Activated T-helper 1 cell treated with anti-CD3 and anti-CD28 coated beads, Interleukin-12 subunit alpha, Interleukin-12 subunit beta, Interleukin-2, Interleukin-4 antibody, amounts not matched to agents 30 ng/mL and 10 ng/mL and 1 ng/mL, durations not matched to agents 14 hours and 24 hours and 36 hours (primary cell): ENCODE measurements at places on chromosomes 1 and 21.

DNA sequence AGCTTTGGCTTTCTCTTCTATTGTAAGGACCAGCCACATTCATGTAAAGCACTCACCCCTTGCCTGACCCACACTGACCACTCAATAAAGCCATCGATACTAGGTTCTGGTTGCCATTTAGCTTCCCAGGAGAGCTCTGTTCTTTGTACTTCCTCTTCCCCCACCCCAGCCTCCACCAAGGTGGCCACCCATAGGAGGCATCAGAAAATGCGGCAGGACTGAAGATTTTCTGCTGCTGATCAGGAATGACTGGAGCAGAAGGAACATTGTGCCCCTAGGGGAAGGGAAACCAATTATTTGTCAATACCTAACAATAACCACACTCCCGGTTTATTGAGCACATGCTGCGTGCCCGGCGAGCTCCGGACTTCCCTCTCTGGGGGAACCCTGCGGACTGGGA is 5.2 kb upstream of the SMIM12 start:
- no peak for DNase-seq

DNA sequence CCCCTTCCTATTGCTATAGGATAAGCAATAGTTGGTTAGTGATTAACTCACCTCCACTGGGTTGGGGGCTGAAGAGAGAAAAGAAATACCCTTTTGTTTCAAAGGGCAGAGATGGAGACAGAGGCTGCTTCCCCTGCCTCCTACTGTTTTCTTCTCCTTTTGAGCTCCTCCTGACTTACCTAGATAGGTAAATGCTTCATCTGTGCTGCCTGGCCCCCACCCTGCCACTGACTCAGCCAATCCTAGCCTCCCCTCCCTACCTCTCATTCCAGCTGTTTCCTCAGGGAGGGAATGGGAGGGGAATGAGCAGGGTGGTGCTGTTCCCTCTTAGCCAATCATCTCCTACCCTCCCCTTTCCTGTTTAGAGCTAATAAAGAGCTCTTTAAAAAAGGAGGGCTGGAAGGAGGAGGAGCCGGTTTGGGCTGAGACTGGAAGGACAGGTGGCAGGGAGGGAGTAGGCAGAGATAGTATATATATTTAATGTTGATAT is at the start of gene C1orf116:
Gene C1orf116 (minus strand): TSS at position 229 of the 490 bp plus-strand sequence. CDS start 5,158 bp downstream, outside the sequence.
- no peak for DNase-seq

- DNase-seq: no peak
These were observed 38.9 kb upstream of the ZBTB18 start for GRCh38 chr1:244012202-244012601.

DNA sequence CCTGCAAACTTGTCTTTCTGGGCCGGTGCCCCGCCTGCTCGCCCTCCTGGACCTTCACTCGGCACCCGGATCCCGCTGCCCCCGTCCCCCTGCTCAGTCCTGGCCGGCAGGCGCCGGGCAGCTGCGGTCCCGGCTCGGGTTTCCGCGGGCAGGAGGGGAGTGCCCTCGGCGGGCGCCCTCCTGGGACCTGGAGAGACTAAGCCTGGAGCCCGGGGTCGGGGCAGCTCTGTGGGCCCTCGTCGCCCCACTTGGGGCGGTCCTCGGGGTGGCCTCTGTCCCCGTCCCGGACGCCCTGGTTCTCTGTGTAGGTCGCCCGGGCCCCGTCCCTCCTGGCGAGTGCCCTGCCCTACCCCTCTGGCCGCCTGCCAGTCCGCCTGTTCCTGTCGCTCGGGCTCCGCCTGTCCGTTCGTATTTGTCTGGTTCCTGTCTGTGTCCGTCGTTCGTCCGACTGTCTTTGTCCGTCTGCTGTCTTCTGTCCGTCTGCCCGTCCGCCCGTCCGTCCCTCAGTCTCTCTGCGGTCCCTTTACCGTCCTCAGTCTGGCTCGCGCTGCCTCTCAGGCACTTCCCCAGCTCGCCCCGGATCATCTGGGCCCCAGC is 490 bp downstream of the SERINC2 start:
- no peak for DNase-seq

GRCh38 chr1:235102993-235103411 is 25.6 kb downstream of the TOMM20 start:
- no peak for DNase-seq

GRCh38 chr1:231219422-231220401 is 21.3 kb upstream of the GNPAT start:
- DNase-seq: no peak

- no peak for DNase-seq
These were observed 90.7 kb downstream of the SYT2 start for GRCh38 chr1:202619505-202619904.

DNA sequence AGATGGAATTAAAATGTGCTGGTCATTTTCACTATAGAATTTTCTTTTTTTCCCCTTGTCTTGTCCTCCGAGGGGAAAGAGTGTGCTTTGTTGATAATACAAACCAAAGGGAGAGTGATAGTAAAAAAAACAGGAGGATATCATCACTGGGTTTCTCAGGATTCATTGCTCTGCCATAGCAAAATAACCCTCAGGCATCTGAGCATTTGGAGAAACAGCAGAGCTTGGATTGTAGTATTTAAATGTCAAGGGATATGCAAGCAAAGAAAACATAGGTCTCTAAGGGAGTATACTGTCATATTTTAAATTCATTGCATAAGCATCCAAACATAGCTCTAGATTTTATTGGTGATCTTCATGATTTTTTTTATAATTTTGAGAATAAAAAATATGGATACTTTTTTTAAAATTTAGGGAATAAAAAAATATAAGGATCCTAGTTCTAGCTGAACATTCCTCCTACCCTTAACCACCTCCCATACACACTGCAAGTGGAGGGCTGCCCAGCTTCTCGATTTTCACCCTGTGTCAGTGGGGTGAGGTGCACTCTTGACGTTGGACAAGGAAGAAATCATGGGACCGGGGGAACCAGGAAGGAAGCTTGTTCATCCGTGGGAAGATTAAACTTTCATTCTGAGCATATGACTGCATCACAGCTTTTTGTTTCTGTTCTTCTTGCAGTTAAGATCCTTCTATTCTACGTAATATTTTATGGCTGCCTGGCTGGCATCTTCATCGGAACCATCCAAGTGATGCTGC is 4.4 kb downstream of the ATP1B1 start:
- no peak for DNase-seq

- DNase-seq: no peak
These were observed 166.2 kb upstream of the PLXNA2 start for GRCh38 chr1:208410409-208410808.

GRCh38 chr1:160030657-160031364 is 979 bp downstream of the PIGM start:
- no peak for DNase-seq
